Esophagus squamous epithelium (tissue), 5 donors: ENCODE measurements at places on chromosomes 1 and 21.

- no peak overlapping the region for H3K4me3 ChIP-seq
- no peak overlapping the region for H3K27ac ChIP-seq
- no peaks in the 10 kb centered on the region for H3K4me1 ChIP-seq
- H3K27me3 ChIP-seq = no peaks in the 10 kb centered on the region
Measured at GRCh38 chr1:57637155-57637554, 213.3 kb upstream of the DAB1 start.

- H3K27ac ChIP-seq = peak overlapping the region; percentile 90
- no peaks in the 10 kb centered on the region for H3K36me3 ChIP-seq
- DNase-seq = no peak
- H3K4me1 ChIP-seq = peaks cover 73% of the 10 kb centered on the region
Measured at GRCh38 chr1:91884459-91885212, 1.3 kb downstream of the TGFBR3 start.

- no peak overlapping the region for H3K4me3 ChIP-seq
- no peaks in the 10 kb centered on the region for H3K27me3 ChIP-seq
- no peak overlapping the region for H3K27ac ChIP-seq
- no peak for DNase-seq
Measured at GRCh38 chr1:182968151-182968741, 15.3 kb upstream of the SHCBP1L start.

- H3K27ac ChIP-seq = no peak overlapping the region
- no peak for DNase-seq
- peaks cover 29% of the 10 kb centered on the region for H3K4me1 ChIP-seq
- H3K27me3 ChIP-seq = no peaks in the 10 kb centered on the region
- H3K4me3 ChIP-seq = no peak overlapping the region
Measured at GRCh38 chr1:168907786-168908348, 178.9 kb upstream of the DPT start.

DNA sequence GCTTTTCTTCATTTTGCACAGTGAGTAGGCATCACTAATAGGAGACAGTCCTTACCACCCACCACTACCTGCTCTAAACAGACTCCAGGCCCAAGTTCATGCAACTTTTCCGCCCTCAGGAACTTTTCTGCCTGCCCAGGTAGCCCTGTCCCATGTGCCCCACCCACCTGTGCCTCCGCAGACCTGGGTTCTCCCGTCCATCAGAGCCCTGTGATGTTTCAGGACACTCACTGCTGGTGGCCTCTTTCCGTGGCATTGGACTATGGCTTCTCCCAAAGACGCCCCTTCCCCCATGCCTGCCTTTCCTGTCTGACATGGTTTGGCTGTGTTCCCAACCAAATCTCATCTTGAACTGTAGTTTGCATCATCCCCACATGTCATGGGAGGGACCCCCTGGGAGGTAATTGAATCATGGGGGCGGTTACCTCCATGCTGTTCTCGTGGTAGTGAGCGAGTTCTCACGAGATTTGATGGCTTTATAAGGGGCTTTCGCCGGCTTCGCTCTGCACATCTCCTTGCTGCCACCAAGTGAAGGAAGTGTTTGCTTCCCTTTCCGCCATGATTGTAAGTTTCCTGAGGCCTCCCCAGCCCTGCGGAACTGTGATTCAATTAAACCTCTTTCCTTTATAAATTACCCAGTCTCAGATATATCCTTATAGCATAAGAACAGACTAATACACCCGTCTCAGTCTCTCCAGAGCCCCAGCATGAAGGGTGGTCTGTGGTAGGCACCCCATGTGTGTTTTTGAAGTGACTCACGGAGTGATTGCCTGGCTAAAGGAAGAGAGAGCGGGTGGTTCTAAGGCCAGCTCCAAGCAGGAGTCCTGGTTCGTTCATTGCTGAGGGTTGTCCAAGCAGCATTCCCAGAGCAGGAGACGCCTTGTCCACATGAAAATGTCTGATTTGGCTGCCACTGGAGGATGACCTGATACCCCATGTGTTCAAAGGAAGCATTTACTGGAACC, 86.0 kb upstream of the ZBTB40 start:
- no peak overlapping the region for H3K27ac ChIP-seq
- no peaks in the 10 kb centered on the region for H3K36me3 ChIP-seq
- no peak for DNase-seq

DNA sequence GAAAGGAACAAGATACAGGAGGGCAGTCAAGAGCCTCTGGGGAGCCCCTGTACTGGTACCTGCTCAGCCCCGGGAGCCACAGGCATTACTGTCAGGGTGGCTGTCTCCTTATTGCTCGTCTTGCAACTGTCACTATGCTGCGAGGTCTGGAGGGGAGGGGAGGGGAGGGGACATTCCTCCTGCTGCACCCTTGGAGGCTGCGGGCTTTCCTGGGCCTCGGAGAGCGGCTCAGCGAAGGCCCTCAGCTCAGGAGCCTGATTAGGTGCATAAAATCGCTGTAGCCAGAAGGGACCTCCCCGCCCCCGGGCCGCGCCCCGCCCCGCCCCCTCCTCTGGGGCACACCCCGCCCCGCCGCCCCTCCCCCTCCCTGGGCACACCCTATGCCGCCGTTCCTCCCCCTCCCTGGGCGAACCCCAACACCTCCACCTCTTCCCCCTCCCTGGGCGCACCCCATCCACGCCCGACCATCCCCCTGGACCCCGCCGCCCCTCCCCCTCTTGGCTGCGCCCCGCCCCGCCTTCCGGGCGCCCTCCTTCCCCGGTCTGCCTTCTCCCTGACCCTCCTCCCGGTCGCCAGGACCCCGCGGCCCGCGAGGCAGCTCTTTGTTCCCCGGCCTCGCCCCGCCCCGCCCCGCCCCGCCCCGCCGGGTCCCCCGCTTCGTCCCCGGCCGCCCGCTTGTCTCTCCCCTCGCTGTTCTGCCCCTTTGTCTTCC, 35.5 kb downstream of the CACHD1 start:
- peak overlapping the region; percentile 69 for H3K4me3 ChIP-seq
- no peaks in the 10 kb centered on the region for H3K36me3 ChIP-seq
- no peak for DNase-seq
- peaks cover 72% of the 10 kb centered on the region for H3K4me1 ChIP-seq
- no peaks in the 10 kb centered on the region for H3K27me3 ChIP-seq

- H3K27me3 ChIP-seq = no peaks in the 10 kb centered on the region
- no peak overlapping the region for H3K4me3 ChIP-seq
- no peak for DNase-seq
- no peak overlapping the region for H3K27ac ChIP-seq
- H3K36me3 ChIP-seq = no peaks in the 10 kb centered on the region
- no peaks in the 10 kb centered on the region for H3K4me1 ChIP-seq
Measured at GRCh38 chr1:79150576-79150975, 144.0 kb upstream of the ADGRL4 start.

DNA sequence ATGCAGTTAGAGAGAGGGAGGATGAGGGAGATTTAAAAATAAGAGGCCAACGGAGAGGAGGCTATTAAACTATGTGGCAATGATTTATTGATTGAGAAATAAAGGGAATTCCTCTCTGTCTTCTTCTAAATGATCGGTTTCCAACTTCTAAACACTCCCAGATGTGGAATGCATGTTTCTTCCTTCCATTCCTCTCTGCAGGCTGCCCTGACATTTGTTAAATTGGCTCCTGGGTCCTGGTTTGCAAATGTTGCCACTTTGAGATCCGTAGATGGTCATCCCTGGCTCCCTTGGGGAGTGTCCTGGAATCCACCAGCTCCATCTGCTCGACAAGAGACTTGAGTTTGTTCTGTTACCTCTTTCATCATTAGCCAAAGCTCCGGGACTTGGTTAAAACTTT, 10.3 kb upstream of the C1orf198 start:
- H3K27me3 ChIP-seq = peaks cover 72% of the 10 kb centered on the region
- H3K27ac ChIP-seq = no peak overlapping the region
- no peak for DNase-seq
- no peaks in the 10 kb centered on the region for H3K4me1 ChIP-seq
- no peak overlapping the region for H3K4me3 ChIP-seq
- no peaks in the 10 kb centered on the region for H3K36me3 ChIP-seq

DNA sequence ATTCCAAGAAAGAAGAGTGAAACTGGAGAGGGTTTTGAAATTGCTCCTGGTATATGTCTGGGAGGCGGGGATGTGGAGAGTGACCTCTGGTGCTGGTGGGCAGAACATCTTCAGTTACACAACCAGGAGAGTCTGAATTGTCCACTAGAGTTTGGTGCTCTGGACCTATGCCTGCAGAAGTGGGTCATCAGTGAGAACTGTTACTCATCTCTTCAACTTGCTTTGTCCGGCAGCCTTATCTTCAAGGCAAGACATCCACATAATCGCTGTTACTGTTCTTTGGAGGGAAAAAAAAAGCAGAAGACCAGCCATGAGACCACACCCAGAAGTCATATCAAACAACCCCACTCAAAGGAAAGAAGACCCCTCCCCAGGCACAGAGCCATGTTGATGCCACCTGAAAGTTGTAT, 14.9 kb downstream of the SH2D1B start:
- H3K27me3 ChIP-seq = no peaks in the 10 kb centered on the region
- no peak overlapping the region for H3K4me3 ChIP-seq
- H3K36me3 ChIP-seq = no peaks in the 10 kb centered on the region

- no peaks in the 10 kb centered on the region for H3K27me3 ChIP-seq
- H3K36me3 ChIP-seq = peaks cover 83% of the 10 kb centered on the region
- H3K4me1 ChIP-seq = no peaks in the 10 kb centered on the region
Measured at GRCh38 chr1:39255222-39255621, 50.7 kb downstream of the MACF1 start.

- H3K4me3 ChIP-seq = no peak overlapping the region
- DNase-seq = no peak
- peaks cover 100% of the 10 kb centered on the region for H3K4me1 ChIP-seq
- H3K27me3 ChIP-seq = peaks cover 3% of the 10 kb centered on the region
- no peaks in the 10 kb centered on the region for H3K36me3 ChIP-seq
Measured at GRCh38 chr1:12172042-12172851, 5.5 kb downstream of the TNFRSF1B start.

DNA sequence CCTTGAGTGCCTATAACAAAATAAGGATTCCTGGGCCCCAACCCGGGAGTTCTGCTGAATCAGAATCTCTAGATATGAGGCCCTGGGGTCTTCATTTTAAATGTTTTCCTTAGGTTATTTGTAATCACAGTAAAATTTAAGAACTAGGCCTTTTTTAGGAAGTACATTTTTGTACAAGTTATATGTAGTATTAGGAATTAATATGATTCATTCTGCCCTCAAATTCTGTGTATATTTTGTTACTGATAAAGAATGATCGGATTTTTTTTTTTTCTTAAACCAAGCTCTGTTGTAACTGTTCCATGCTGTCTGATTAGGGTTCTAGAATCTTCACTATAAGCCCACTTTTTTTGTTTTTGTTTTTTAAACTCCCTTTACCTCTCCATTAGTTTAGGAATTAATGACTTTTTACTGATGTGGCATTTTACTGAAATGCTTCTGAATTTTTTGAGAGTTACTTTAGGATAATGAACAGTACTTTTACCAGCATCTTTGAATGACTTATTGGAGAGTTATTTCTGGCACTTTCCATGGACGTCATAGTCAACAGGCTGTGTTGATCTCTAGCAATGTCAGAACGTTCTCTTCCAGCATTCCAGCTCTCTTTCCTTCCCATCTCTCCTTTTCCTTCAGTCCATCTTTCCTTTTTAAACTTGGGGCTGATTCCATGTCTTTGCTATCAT, 48.3 kb downstream of the CLIC4 start:
- no peaks in the 10 kb centered on the region for H3K36me3 ChIP-seq
- H3K27me3 ChIP-seq = no peaks in the 10 kb centered on the region

GRCh38 chr1:233316473-233316872, 11.1 kb upstream of the MAP3K21 start:
- H3K36me3 ChIP-seq = no peaks in the 10 kb centered on the region
- H3K27me3 ChIP-seq = no peaks in the 10 kb centered on the region
- no peak for DNase-seq
- no peaks in the 10 kb centered on the region for H3K4me1 ChIP-seq
- no peak overlapping the region for H3K27ac ChIP-seq

- H3K36me3 ChIP-seq = no peaks in the 10 kb centered on the region
- DNase-seq = no peak
- H3K4me1 ChIP-seq = no peaks in the 10 kb centered on the region
- H3K4me3 ChIP-seq = no peak overlapping the region
- no peaks in the 10 kb centered on the region for H3K27me3 ChIP-seq
- H3K27ac ChIP-seq = no peak overlapping the region
Measured at GRCh38 chr1:39592069-39592468, 15.5 kb upstream of the PABPC4 start.
